ENCODE measurements at places on chromosomes 2 and 18. TPM values are rescaled to one million over a fixed set of nuclear protein-coding genes. Genes with fewer than 3 reads are reported as not detected.

DNA sequence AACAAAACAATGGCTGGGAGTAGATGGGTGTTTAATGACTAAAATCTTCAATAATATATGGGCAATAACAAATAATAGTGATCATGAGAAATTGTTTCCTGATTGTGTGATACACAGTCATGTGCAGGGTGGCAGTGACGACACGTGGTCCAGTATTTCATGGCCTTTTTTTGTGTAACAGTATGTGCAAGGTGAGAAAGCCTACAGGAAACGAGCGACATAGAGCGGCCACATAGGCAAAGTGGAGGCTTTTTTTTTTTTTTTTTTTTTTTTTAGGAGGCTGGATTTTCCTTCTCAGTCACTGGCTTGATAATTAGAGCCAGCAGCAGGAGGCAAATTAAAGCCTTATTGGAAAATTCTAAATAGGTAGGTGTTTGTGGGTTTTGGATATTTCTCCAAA lies 123.7 kb downstream of the MYO3B start:
- no peak overlapping the region for H3K4me3 ChIP-seq
- H3K4me1 ChIP-seq = no peaks in the 10 kb centered on the region
- DNase-seq = no peak
- no peaks in the 10 kb centered on the region for H3K36me3 ChIP-seq
- H3K27me3 ChIP-seq = no peaks in the 10 kb centered on the region

The SAG gene
- total RNA-seq = not detected

GRCh38 chr2:43142921-43143438 lies 83.4 kb downstream of the ZFP36L2 start:
- H3K36me3 ChIP-seq = no peaks in the 10 kb centered on the region
- no peak overlapping the region for H3K4me3 ChIP-seq
- H3K4me1 ChIP-seq = no peaks in the 10 kb centered on the region
- DNase-seq = peak; percentile 42
- no peaks in the 10 kb centered on the region for H3K27me3 ChIP-seq

GRCh38 chr2:172373766-172374165 lies 53.6 kb upstream of the ITGA6 start:
- H3K27me3 ChIP-seq = no peaks in the 10 kb centered on the region
- H3K36me3 ChIP-seq = no peaks in the 10 kb centered on the region
- DNase-seq = no peak
- H3K27ac ChIP-seq = no peak overlapping the region
- H3K4me1 ChIP-seq = no peaks in the 10 kb centered on the region

GRCh38 chr2:104434318-104434792 lies 419.6 kb upstream of the POU3F3 start:
- no peak for DNase-seq
- no peak overlapping the region for H3K4me3 ChIP-seq
- H3K27me3 ChIP-seq = no peaks in the 10 kb centered on the region
- H3K27ac ChIP-seq = no peak overlapping the region
- H3K4me1 ChIP-seq = no peaks in the 10 kb centered on the region

The B3GNT7 gene
- total RNA-seq = 6.1 TPM

DNA sequence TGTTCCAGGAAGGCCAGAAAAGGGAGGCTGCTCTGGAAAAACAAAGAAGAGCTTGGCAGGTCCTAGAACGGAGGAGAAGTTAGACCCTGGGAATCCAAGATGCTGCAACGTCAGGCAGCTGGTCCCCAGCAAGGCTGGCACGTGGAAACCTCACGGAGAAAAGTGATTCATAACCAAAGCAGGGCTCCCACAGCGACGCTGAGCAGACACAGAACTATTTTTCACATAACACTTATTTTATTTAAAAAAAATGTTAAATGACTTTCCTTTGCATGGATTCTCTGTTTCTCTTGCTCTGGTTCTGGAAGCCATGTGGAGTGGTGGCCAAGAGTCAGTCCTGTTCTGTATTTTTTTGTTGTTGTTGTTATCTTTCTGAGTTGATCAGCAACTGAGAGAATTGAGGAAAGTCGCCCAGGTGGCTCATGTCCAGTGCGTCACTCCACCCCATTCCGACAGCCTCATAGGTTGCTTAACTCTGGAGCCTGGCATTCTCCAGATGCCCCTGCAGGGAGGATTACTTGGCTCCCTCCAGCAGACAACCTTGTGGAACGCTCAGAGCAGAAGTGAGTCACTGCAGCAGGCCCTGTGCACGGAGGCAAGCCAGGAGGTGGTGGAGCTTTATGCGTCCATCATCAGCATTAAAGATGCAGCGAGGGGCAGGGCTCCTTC lies 229.9 kb upstream of the HDAC4 start:
- DNase-seq = no peak
- H3K36me3 ChIP-seq = no peaks in the 10 kb centered on the region
- H3K27me3 ChIP-seq = no peaks in the 10 kb centered on the region
- H3K4me1 ChIP-seq = no peaks in the 10 kb centered on the region
- no peak overlapping the region for H3K4me3 ChIP-seq

GRCh38 chr2:236823041-236823629 lies 253.5 kb downstream of the ACKR3 start:
- H3K27ac ChIP-seq = no peak overlapping the region
- H3K4me3 ChIP-seq = no peak overlapping the region
- no peaks in the 10 kb centered on the region for H3K4me1 ChIP-seq
- no peaks in the 10 kb centered on the region for H3K36me3 ChIP-seq
- peaks cover 5% of the 10 kb centered on the region for H3K27me3 ChIP-seq

GRCh38 chr2:100629309-100629708 lies 66.5 kb downstream of the PDCL3 start:
- H3K27ac ChIP-seq = no peak overlapping the region
- H3K4me3 ChIP-seq = no peak overlapping the region
- no peaks in the 10 kb centered on the region for H3K4me1 ChIP-seq
- DNase-seq = no peak
